GM06990 (cell line): ENCODE measurements at places on chromosomes 6 and 20.

DNA sequence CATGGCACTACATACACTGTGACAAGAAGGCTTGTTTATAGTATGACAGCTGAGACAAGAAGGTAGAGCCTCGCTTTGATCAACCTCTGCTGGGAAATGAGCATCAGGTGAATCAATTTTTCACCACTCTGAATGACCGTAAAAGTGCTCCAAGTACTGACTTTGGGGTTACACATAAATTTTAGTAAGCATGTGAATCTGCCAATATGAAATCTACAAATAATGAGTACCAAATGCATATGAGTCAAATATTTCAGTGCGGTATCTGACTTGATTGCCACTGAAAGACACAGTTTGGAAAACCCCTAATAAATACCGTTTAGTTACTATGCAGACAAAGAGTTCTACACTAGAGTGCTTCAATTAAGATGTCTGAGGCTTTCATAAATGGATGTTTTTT lies 77.8 kb downstream of the ATG5 start:
- no peak for DNase-seq

DNA sequence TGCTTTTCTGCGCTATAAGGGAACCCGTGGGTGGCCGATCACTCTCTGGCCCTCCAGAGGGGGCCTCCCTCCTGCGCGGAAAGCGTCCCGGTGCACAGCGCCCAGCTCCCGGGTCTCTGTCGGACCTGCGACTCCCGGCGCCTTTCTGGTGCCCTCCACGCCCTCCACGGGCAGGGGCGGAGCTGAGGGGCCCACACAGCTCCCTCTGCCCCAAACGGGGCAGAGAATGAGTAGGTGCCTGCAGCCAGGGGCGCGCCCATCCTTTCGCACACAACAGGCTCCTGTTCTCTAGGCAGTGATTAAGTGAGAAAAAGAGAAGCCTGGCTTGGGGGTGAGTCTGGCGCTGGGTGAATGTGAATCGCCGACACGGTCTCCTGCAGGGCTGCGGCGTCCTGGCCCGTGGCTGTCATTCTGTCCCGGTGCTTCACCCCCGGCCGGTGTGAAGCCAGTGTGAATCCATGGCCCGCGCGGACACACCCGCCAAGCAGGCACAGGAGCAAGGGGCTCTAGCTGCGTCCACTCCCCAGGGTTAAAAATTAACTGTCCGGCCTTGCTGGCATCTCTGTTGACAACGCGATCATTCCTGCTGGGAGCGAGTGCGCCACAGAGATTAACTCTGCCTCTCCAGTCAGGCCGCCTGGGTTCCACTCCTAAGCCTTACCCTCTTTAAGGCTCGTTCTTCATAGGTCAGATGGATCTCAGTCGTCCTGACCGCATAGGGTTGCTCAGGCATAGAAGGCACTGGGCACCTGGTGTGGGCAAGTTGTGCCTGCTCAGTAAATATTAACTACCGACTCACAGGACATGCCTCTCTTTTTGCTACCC lies 88.8 kb downstream of the PCSK2 start:
- no peak for DNase-seq

DNA sequence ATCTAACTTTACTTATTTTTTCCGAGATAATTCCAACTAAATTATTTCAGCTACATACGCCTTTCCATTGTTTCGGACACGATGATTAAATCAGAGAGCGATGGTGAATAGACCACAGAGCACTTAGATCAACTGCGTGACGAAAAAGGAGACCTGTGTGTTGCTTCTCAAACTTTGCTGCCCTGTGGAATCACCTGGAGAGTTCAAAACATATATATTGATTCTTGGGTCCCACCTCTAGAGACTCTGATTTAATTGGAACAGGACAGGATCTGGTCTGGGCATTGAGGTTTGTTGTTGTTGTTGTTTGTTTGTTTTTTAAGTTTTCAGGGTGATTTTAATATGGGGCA lies 401 bp upstream of the TNFRSF21 start:
- no peak for DNase-seq

GRCh38 chr20:4166726-4167035 lies 151.3 kb upstream of the RNF24 start:
- DNase-seq = no peak

- DNase-seq = no peak
These were observed 69.3 kb upstream of the SYNJ2 start for GRCh38 chr6:157912326-157912725.

- peak; percentile 18 for DNase-seq
These were observed 7.7 kb upstream of the ZNF334 start for GRCh38 chr20:46520976-46521579.

GRCh38 chr20:46252352-46253091 lies 55.8 kb downstream of the CDH22 start:
- DNase-seq = no peak

GRCh38 chr20:32354592-32355416 lies 3.3 kb upstream of the ASXL1 start:
- DNase-seq = peak; percentile 67

- no peak for DNase-seq
These were observed 46.2 kb upstream of the SUPT3H start for GRCh38 chr6:45423824-45424450.

GRCh38 chr6:131443514-131443913 lies 129.5 kb upstream of the ARG1 start:
- peak; percentile 32 for DNase-seq

- no peak for DNase-seq
These were observed 5.1 kb downstream of the TFAP2A start for GRCh38 chr6:10409731-10410206.

GRCh38 chr20:18496042-18496441 lies 983 bp downstream of the RBBP9 start:
- no peak for DNase-seq

GRCh38 chr6:135910790-135911618 lies 59.5 kb downstream of the PDE7B start:
- DNase-seq = no peak
